Cerebellar cortex (tissue), 1 donor: ENCODE measurements at places on chromosomes 13 and 19.

DNA sequence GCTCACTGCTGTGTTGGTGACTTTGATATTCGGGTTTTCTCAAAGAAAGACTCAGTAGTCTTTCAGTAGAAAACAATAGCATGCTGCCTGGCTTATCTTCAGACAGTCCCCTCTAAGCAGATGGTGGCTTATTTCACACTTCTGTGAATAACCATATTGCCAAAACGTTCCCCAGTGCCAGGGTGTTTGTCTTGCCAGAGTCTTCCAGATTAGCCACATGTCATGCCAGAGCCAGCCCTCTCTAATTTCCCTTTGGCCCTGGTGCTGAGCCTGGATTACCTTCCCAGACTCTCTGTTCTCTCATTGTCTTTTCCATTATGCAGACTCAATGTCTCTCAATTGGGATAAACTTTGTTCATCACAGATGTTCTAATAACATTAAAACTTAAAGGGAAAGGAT lies 488.0 kb upstream of the ATXN8OS start:
- peak; percentile 40 for DNase-seq

GRCh38 chr13:50645092-50645491 lies 198.4 kb downstream of the DLEU7 start:
- no peak for DNase-seq

DNA sequence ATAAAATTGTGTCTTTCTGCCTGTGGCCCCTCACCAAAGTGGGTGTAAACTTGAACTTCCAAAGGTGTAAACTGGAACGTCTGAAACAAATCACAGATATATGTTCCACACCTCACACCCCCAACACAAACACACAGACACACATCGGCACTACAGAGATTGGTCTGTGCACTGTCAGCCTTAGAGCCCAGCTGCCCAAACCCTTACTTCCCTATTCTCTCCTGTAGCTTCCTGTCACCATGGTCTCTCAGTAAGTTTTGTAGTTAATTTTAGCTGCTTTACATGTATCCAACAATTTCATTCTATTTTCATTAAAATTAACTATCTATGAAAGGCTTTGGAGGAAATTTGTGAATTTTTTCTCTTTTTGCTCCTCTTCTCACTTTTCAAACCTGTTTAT lies 5.4 kb downstream of the TM9SF2 start:
- no peak for DNase-seq

DNA sequence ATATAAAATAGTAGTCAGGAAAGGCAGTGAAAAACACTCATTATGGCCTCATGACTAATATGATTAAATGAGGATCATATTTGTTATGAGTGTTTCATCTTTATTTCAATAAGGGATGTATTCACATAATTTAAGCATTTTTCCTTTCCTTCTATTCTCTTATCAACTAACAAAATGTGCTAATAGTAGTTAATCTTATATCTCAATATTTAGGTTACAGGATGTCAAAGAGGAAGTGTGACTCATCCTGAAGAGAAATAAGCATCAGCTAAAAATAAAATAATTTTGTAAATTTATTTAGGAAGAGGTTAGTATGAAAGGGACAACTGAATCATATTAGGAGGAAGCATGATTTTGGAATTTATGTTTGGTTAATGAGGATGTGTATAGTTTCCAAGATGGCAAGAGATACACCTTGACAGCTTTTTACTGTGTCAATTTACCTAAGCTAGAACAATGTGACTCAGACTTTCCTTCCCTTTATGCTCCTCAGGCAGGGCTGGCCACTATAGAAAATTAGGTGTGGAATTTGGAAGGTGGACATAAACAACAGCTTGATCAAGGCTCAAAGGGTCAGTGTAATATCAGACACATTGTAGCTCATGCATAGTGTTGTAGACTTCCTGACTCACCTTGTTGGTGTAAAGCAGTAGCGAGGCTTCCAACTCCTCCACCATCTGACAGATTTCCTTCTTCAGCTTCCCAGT lies 172.7 kb downstream of the SLITRK1 start:
- DNase-seq, result no peak

DNA sequence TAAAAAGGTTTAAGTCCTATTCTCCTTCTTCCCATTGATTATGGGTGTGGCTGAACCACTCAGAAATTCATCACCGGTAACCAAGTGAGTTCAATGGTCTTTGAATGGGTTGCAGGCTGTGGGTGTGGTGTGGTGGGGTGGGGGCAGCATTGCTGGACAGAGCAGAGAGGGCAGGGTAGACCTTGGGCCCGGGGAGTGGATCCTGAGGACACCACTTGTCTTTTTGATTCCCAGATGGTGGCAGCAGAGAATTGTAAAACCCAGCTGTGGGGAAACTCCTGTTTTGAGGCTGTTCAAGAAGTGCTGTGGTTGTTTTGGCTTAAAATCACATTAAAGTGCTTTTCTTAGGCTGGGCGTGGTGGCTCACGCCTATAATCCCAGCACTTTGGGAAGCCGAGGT lies 45.8 kb upstream of the RGCC start:
- peak; percentile 22 for DNase-seq

- DNase-seq, result peak; percentile 62
Observed at GRCh38 chr19:38596057-38596981, 21.4 kb downstream of the MAP4K1 start.

GRCh38 chr19:58513213-58513693 lies 1.5 kb upstream of the SLC27A5 start:
- no peak for DNase-seq

DNA sequence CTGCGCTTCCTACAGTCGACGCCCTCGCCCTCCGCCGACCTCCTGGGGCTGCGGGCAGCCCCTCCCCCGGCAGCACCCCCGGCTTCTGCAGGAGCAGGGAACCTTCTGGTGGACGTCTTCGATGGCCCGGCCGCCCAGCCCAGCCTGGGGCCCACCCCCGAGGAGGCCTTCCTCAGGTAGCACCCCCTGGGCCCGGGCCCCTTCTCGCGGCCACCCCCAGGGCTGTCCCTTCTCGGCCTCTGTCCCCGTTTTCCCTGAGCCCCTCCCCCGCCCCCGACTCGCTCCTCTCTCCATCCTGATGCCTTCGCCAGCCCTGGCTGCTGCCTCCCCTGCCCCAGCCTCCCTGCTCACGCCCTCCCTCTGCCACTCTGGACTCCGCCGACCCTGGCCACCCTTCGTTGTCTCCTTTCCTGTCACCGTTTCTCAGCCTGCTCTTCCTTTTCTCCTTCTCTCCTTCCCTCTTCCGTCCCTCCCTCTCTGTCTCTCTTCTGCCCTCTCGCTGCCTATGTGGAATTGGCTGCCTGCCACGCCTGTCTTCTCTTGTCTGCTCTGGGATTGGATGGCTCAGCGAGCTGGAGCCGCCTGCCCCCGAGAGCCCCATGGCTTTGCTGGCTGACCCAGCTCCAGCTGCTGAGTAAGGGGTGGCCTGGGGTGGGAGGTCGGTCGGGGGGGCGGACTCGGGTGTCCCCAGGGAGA lies 11.0 kb downstream of the FUZ start:
- DNase-seq, result peak; percentile 97

DNA sequence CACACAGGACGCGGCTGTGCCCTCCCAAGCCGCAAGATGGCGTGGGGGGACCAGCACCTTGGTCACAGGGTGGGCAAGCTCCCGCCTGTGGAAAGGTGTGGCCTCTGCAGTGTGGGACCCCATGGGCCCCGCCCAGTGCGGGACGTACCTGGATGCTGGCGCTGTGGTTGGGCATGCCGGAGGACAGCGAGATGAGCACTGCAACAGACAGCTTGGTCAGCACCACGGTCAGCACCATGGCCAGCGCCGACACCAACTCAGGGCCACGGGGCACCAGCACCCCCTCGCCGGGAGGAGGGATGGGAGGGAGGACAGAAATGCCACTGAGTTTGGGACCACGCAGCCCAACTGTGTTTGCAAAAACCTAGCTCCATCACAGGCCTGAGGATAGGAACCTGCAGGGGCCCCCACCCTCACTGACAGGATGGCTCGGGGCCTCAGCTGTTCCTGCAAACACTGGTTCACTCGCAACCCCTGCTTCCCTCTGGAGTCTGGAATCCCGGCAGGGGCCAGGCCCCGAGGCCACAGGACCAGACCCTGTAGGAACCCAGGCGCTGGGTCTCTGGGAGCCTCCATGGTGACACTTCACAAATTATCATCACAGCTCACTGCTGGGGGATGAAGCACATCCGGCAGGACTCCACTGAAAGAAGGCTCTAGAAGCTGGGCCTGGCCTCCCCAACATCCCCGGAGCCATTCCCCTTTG lies 27.1 kb downstream of the IZUMO4 start:
- no peak for DNase-seq

GRCh38 chr13:21232196-21232595 lies 55.7 kb downstream of the MRPL57 start:
- no peak for DNase-seq

- no peak for DNase-seq
Observed at GRCh38 chr13:41833831-41834230, 127.1 kb downstream of the VWA8 start.

DNA sequence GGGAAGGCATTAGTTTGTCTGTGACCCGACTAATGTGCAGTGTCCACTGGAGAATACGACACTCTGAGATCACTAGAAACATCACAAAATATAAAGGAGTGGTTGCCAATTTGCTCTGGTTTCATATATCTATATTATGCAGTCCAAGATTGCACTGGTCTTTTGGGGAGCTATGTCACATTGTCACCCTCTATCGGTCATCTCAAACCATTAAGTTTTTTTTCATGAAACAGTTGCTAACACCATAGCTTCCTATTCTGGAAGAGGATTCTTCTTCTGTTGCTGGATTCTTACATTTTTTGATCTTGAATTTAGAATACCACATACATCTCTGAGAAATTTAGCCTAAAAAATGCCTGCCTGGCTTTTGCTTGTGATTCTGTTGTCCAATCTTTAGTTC lies 168.6 kb downstream of the LACC1 start:
- DNase-seq, result no peak

- peak; percentile 40 for DNase-seq
Observed at GRCh38 chr19:6551607-6552450, 21.0 kb downstream of the TNFSF9 start.

GRCh38 chr19:15280048-15280725 lies 47.9 kb upstream of the EPHX3 start:
- no peak for DNase-seq

DNA sequence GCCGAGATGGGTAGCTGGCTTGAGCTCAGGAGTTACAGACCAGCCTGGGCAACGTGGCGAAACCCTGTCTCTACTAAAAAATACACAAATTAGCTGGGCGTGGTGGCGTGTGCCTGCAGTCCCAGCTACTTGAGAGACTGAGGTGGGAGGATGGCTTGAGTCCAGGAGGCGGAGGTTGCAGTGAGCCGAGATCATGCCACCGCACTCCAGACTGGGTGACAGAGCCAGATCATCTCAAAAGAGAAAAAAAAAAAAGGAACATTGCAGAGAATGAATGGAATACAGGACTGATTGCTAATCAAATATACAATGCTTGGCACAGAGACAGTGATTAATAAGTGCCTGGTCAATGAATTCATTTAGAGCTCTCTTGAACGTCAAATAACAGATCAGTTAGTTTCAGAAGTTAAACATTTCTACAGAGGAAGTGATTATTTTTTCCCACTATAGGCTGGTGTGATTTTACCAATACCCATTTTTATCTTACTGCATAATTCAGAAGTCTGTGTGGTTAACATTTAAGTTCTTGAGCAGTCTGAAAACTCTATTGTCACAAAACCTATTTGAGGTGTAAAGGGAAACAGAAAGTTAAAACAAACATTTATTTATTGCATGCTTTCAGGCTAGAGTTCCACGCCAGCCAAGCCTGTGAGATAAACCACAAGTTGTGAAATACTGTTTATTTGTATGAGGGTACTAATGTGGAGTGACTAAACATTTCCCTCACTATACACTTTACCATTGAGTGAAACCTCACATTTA lies 7.7 kb upstream of the TBC1D4 start:
- no peak for DNase-seq

DNA sequence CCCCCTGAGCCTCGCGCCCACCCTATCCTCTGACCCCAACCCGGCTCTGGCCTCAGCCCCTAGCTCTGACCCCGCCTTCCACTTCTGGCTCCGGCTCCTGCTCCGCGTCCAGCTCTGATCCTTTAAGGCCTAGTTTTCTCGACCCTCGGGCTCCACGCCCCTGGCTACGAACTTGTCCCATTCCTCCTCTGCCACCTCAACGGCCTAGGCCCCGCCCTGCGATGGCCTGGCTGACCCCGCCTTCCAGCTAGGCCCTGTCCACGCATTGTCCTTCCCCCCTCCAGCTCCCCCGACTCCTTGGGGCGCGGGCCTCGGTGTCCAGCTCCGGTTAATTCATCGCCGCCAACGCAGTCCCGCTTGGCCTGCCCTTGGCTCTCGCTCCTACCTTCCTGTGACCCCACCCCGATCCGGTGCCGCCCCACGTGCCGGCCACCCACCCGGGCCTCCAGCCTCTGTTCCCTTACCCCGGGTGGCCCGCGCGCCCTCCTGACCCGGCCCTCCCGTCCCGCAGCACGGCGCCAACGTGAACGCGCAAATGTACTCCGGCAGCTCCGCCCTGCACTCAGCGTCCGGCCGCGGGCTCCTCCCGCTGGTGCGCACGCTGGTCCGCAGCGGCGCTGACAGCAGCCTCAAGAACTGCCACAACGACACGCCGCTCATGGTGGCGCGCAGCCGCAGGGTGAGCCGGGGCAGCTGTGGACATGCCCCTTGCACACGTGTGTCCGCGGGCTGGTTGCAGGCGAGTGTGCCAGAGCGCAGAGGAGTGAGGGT lies 9.4 kb downstream of the BCL3 start:
- DNase-seq, result no peak

GRCh38 chr13:40480012-40480914 lies 186.2 kb downstream of the FOXO1 start:
- no peak for DNase-seq
